ENCODE measurements at places on chromosomes 7 and 10. TPM values are rescaled to one million over a fixed set of nuclear protein-coding genes. Genes with fewer than 3 reads are reported as not detected.

DNA sequence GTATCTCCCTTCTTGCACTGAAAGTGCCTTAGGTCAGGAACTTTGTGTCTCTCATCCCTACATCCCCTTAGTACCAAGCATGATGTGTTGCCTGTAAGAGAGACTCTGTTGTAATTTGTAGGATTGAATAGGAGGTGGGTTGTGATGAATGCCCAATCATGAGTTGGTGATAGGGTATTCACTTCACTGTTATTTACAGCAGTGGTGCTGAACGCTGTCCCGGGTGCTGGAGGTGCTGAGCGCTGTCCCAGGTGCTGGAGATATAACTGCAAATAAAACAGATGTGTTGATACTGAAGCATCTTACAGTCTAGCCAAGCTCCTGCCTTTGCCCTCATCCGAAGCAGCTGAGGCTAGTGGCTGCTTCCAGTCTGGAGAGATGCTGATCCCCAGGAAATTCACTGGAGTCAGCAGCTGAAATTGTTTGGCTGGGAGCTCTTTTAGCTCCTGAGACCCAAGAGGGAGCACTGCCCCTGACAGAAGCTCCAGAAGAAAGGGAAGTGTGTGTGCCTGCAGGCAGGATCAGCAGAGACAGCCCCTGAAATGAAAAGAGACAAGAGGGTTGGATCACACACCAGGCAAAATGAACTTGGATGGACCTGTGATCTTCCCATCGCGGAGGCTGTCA, 183.4 kb downstream of the SORCS3 start:
- peak; percentile 70 for DNase-seq

Gene PAPOLB
- not detected for polyA plus RNA-seq

Gene CCDC3
- polyA plus RNA-seq, result 10.4 TPM

DNA sequence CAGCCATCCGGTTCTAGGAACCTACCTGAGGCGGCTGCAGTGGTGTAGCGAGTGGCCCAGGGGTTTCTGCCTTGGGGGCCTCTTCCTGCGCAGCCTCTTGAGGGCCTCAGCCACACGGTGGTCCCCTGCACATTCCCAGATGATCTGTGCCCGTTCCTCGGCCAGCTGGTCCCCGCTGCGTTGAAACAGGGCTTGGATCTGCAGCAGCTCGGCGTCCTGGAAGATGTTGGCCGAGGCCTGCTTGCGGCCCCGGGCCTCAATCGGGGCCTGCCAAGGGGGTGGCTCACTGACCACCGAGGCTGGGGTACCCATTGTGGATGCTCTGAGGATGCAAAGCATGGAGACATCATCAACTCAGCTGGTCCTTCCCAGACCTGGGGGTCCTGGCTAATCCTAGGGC, 7.4 kb downstream of the AVPI1 start:
- DNase-seq, result no peak

- DNase-seq, result no peak
Observed at GRCh38 chr10:14659626-14660196, 115.0 kb downstream of the FAM107B start.

GRCh38 chr10:57351076-57351475, 916.6 kb downstream of the IPMK start:
- no peak for DNase-seq

- DNase-seq, result peak; percentile 47
Observed at GRCh38 chr7:114086537-114086913, 167.7 kb upstream of the PPP1R3A start.

- DNase-seq, result no peak
Observed at GRCh38 chr10:372566-372965, 237.3 kb downstream of the ZMYND11 start.

GRCh38 chr10:123580426-123580825, 85.7 kb upstream of the GPR26 start:
- DNase-seq, result no peak

Gene KIF5B
- polyA plus RNA-seq, result 51.1 TPM

- no peak for DNase-seq
Observed at GRCh38 chr7:135817583-135817982, 69.0 kb upstream of the FAM180A start.

Gene GCC1
- 13.0 TPM for polyA plus RNA-seq

DNA sequence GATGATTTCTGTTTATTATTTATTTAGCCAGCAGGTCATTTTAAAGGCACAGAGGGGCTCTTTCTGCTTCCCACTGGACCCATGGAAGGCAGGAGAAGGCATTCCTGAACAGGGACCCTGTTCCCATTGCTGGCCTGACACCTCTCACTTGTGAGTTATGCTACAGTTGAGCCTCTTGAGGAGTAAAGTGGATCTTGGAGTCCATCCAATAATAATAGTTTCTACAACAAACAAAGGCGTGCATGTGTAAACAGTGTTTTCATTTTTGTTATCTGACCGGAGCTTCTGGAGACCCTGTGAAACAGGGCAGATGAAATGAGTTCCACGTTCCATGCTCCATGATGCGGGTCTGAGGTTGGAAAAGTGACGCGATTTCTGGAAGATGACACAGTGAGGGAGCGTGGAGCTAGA, 127.3 kb upstream of the HABP2 start:
- DNase-seq, result no peak

GRCh38 chr7:129103561-129104324, 40.8 kb upstream of the TSPAN33 start:
- DNase-seq, result no peak

Gene PTPRE
- polyA plus RNA-seq, result 3.2 TPM

DNA sequence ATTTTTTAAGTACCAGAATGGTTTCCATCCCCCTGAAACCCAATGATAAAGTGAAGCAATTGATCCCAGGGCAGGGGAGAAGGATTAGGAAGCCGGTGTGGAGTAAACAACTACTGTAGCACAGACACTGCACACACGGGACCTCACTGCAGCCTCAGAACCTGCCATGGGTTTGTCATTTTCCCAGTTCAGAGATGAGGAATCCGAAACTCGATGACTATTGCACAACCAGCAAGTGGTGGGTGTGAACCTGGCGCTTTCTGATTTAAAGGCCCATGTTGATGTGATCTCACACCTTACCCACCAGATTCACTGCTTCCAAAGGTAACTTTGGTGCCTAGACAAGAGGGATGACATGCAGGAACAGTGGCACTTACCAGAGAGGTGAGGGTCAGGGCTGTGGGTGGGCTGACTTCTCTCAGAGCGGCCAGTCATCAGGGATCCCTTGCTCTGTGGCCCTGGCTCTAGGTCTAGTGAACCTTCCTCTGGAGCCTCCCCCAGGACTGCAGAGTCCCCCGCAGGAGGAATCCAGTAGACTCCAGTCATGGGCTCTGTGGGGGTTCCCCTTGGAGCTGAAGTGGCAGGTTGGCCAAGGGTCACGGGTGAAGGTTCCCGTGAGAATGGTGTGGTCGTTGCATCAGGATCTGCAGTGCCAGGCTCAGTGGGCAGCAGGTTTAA, 62.8 kb downstream of the PKD1L1 start:
- DNase-seq, result no peak
